ENCODE measurements at places on chromosomes 12 and 14.

DNA sequence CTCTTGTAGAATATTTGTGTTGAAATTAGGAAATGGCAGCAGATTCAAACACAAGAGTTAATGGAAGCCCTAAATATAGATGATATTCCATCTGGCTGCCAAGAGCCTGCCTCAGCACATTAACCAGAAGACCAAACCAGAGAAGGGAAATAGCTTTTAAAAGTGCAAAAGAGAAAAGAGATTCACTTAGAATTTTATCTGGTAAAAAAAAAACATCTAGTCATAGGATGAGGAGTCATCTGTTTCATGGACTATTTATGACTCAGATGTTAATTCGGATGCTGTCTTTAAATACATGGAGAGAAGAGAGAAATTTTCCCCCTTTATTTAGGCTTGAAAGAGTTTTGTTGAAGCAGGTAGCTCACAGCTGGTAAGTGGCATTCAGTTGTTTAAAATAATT is 201.6 kb upstream of the NUDT4 start:
- no peak for DNase-seq

DNA sequence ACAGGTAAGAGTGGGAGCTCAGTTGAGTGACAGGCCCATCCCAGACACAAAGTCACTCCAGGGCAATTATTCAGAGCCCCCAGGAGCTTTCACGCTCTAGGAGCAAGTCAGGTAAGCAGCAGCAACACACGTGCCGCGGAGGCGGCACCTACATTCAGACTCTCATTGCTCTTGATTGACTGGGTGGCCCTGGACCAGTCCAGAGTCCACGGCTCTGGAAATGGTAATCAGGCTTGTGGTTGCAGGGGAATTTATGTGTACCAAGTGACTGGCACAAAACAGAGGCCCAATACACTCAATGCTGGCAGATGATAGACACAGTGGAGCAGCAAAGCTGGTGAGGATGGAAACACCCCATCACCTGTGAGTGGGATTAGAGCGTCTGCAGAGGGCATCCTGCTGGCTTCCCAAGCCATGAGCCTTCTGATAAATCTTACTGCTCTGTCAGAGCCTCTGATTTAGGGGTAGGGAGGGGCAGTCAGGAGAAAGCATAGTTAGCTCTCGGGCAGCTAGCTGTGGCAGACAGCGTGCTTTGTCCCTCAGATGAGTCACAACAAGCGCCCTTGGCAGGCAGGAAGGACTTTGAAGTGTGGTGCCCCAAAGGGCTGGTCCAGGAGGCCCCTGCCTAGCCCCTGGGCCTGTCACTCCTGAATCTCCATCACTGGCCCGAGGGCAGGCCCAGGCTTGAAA is 344.7 kb downstream of the CACNA1C start:
- DNase-seq = no peak

DNA sequence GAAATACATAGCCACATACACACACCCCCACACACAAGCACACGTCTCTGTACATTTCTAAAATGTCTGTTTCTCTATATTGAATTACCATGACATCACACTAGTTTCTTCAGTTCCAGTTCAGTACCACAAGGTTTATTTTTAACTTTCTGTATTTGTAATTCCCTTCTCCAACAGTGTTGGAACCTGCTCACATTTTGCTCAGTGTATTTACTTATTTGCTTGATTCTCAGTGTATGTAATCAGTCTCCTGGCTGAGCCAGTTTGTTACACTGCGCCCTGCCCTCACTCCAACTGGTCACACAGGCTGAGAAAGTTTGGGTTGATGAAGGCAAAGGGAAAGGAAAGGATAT is 67.1 kb downstream of the MON2 start:
- DNase-seq = no peak

GRCh38 chr14:100144996-100145646 is 14.3 kb downstream of the DEGS2 start:
- no peak for DNase-seq

DNA sequence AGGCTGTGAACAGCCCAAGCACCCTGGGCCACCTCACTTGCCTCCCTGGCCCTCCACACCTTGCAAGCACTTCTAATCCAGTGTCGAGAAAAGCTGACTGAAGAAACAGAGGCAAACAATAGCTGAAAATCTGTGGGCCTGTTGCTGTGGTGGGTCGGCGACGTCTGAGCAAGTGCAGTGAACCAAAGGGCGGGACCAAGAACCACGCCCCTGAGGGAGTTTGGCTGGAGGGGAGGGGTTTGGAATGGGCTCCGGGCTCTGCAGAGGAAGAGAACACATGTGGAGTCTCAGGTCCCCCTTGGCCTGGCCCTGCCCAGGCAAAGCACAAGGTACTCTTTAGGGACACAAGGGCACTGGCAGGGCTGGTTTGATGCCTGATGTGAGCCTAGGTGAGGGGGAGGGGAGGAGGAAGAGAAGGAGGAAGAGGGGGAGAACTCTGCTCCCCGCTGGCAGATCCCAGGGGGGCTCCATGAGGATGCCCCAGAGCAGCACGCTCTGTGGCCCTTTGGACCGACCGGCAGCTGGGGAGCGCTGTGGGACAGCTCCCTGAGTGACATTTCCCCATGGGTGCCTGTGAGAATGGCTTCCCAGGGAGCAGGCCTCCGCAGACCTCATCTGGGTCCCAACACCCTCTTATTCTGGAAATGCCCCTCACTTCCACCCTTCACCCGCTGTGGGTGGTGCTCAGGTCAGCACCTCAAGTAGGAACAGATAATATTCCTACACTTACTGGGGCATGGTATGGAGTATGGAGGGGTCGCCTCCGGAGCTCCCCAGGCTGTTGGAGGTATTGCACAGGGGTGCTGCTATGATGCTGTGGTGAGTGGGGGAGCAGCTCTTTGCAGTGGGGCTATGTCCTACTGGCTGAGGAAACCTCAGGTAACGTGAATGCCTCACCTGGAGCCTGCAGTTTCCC is 85.5 kb downstream of the CPSF2 start:
- DNase-seq = no peak

- no peak for DNase-seq
These were observed 28.5 kb upstream of the RTRAF start for GRCh38 chr14:51960866-51961265.

DNA sequence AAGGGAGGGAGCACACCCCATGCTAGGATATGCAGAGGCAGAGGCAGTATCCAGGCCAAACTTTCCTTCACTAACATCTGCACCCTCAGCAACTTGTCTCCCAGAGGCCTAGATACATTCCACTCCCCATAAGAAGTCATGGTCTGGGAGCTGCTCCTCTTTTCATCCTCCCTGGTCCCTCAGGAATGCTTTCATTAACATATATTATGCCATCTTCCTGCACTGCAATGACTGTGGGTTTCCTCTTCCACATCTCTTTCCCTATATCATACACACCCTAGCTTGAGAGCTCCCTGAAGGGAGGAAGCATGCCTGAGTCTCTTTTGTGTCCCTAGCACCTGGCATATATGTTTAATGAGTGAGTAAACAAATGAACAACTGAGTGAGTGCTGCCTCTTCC is 8.6 kb downstream of the DDN start:
- no peak for DNase-seq

DNA sequence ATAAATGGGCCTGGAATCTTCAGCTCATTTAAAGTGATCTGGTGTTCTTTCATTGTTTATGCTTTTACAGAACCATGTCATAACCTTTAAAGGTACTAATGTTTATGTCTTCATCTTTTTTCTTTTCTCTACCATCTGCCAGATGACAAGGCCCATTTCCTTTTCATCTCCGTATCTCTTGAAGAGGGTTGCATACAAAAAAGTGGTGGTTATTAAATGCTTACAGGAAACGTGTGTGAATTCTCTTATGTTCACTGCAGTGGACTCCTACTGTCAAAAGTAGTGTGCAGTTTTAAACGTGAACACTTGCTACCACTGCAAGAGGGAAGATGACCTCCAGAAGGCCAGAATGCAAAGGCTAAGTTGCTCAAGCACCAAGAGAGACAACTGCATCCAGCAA is 91.4 kb downstream of the TTC7B start:
- DNase-seq = no peak

- DNase-seq = no peak
These were observed 1.0 kb downstream of the FGFR1OP2 start for GRCh38 chr12:26939192-26939832.

- DNase-seq = no peak
These were observed 195.9 kb upstream of the FBXO33 start for GRCh38 chr14:39628087-39628486.

DNA sequence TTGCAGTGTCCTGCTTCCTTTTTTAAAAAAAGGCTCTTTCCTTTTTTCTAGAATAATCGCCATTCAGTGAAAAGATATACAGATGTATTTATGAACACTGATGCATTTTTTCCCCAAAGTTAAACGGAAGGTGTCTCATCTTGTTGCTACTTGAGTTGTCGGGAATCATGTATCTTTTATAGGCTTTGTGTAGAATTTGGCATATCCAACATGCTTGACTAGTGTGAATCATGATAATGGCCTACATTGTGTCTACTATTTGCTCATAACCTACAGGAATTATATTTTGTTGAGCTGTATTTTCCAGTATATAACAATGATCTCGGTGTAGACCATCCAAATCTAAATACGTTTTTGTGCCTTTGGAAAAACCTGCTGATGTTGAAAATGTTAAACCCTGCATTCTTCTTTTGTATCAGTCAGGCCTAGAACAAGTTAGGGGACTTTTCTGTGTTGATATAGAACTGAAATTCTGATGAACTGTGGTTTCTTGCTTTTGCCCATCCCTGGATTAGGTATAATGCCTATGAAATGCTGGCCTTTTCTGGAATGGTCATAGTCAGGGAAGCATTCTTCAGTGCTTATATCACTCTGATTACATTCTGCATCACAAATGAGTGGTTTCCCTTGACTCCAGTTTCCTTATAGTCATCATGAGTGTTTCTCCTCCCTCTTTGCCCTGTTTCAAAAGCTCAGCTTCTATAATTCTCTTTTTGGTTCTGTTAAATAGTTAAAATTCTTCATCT is 10.8 kb downstream of the BMAL2 start:
- no peak for DNase-seq

DNA sequence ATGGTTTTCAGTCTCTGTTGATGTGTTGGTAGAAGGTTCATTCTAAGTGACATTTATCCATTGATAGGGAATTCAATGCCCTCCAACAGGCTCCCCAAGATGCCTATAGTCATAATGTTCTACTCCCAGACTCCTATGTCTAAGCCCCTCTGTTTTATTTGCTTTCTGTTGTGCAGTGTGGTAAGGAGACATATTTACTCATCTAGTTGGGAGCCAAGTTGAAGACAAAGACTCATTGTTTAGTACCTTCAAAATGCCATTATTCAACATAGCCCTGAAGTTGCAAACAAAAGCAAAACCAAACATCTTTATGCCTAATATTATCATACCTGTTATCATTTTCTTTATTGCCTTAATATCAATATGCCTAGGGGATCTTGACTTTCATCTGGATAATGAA is 302.1 kb downstream of the RMST start:
- no peak for DNase-seq

DNA sequence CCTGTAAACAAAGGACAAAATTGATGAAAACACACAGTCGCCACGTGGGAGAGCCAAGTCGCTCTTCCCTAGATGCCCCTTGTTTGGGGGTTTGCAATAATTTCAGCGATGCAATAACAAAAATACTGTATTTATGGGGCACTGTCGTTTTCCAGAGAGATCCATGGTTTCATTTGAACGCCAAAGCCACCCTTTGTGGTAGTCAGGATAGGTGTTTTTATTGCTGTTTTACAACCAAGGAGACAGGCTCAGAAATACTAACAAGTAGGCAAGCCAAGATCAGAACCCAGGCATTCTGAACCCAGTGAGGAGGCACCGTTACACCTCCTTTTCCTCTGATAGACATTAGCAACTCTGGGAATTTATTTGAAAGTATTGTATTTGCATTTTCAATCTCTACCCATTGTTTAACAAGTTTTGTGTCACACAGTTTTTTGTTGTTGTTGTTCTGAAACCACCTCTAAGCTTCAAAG is 831 bp upstream of the BTBD7 start:
- DNase-seq = no peak

- DNase-seq = no peak
These were observed 32.2 kb downstream of the STK38L start for GRCh38 chr12:27276275-27276674.

DNA sequence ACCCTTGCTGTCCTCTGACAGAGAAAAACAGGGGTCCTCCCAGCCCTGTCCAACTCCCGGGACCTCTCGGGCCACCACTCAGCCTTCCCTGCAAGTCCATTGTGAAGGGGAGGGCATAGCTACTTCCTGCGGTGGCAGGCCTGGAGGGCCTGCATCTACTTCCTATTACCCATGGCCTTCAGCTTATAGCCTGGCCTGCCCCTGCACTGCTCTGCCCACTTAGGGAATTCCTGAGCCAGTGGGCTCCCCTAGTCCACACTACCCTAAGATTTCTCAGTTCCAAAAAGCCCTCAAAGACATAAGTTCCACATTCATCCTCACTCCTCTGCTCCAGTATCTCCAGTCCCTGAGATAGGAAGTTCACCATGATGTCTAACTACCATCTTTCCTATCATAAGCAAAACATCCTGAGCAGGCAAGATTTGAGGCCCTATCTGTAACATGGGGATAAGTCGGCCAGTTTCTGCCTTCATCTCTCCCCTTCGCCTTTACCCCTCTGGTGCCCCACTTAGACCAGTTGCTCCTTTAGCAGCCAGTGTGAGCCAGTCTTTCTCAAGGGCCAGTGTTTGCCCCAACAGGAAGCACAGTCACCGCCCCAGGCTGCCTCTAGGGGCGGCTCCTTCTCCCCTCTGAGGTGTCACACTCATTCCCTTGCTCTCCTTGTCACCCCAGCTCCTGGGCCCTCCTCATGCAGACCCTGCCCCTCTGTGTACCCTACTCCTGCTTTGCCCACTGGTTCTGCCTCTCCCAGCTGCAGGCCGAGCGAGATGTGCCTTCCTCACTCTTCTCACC is 10.9 kb downstream of the HDAC7 start:
- no peak for DNase-seq

DNA sequence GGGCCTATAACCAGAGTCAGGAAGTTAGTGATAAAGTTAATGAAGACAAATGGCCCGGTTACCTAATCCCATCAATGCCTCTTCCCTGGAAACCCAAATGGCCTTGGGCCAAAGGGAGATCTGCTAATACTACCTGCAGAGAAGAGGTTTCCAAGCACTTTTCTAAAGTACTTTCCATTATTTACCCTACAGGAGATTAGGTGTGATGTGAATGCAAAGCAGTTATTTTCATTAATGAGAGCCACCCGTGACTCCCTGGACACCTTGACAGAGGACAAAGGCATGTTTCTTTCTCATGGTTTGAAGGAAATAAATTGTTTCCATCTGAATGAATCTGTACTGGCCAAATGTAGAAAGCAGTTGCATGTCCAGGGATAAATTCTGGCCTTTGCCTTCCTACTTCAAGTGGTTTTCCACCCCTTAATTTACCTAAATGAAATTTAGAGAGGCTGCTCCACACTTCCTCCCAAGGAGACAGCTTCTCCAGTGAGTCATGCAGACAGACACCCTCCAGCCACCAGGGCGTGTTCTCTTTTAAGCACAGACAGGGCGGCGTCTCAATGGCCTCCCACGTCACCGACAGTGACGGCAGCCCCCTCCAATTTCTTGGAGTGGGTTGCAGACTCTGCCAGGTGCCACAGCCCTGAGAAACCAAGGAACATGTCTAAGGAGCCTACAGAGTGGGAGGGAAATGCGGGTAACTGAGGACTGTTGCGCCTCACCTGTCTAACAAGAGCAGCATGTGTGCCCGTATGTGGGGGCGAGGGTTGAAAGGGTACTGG is 43.9 kb upstream of the GNPNAT1 start:
- DNase-seq = no peak

GRCh38 chr14:37403626-37404025 is 191.4 kb downstream of the FOXA1 start:
- DNase-seq = no peak

- no peak for DNase-seq
These were observed 331.9 kb upstream of the RGS6 start for GRCh38 chr14:71600309-71600708.

- DNase-seq = no peak
These were observed 14.8 kb upstream of the BCL11B start for GRCh38 chr14:99286761-99287160.

GRCh38 chr12:88052686-88053085 is 23.5 kb upstream of the C12orf50 start:
- DNase-seq = no peak
